PC-9 (cell line): ENCODE measurements at places on chromosomes 7 and 10. TPM values are rescaled to one million over a fixed set of nuclear protein-coding genes. Genes with fewer than 3 reads are reported as not detected.
A peak's percentile ranks its signal among the peaks of the same experiment; 100 is the strongest.

GRCh38 chr7:81469869-81470723 is 299.8 kb downstream of the HGF start:
- no peaks in the 10 kb centered on the region for H3K27me3 ChIP-seq
- DNase-seq = peak; percentile 50
- H3K4me3 ChIP-seq = no peak overlapping the region

- no peak overlapping the region for H3K27ac ChIP-seq
- H3K36me3 ChIP-seq = no peaks in the 10 kb centered on the region
- DNase-seq = no peak
- H3K27me3 ChIP-seq = no peaks in the 10 kb centered on the region
These were observed 47.0 kb downstream of the CDH23 start for GRCh38 chr10:71443676-71444075.

- H3K4me3 ChIP-seq = no peak overlapping the region
- H3K4me1 ChIP-seq = peaks cover 74% of the 10 kb centered on the region
- DNase-seq = no peak
These were observed 99.3 kb upstream of the FAM20C start for GRCh38 chr7:92888-93672.

- no peaks in the 10 kb centered on the region for H3K36me3 ChIP-seq
- no peaks in the 10 kb centered on the region for H3K27me3 ChIP-seq
- DNase-seq = peak; percentile 23
- H3K4me1 ChIP-seq = no peaks in the 10 kb centered on the region
- H3K4me3 ChIP-seq = no peak overlapping the region
These were observed 53.0 kb upstream of the TNKS2 start for GRCh38 chr10:91745090-91745831.

DNA sequence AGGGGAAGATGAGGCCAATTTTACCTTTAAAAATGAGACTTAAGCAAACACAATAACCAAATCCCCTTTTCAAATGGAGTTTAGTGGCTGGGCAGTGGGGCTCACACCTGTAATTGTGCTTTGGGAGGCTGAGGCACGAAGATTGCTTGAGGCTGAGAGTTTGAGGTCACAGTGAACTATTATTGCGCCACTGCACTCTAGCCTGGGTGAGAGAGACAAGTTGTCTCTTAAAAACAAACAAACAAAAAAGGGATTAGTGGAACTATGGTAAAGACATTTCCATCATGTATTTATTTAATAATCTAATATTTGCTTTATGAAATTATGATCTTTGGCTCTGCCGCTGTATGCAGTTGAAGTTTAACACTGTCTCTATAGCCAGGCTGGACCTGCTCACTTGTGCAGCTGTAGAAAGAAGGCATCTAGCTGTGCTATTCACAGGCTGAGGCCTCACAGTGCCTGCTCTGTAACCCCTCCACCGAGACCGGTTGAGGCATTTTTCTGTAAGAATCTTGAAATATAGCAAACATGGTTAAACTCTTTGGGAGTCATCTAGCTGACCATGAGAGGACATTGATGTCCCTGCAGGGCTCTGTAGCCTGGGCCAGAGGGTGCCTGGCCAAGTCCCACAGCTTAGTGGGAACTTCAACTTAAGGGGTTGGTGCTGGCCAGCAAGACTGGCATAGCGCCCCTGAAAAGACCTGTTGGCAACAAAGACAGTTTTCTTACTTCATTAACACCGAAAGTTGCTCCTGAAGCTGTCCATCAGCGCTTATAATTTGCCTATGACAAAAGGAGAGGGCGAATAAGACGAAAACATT is 131.8 kb downstream of the BMPER start:
- H3K4me1 ChIP-seq = peaks cover 24% of the 10 kb centered on the region
- no peak for DNase-seq
- no peaks in the 10 kb centered on the region for H3K27me3 ChIP-seq
- H3K36me3 ChIP-seq = no peaks in the 10 kb centered on the region
- no peak overlapping the region for H3K4me3 ChIP-seq

DNA sequence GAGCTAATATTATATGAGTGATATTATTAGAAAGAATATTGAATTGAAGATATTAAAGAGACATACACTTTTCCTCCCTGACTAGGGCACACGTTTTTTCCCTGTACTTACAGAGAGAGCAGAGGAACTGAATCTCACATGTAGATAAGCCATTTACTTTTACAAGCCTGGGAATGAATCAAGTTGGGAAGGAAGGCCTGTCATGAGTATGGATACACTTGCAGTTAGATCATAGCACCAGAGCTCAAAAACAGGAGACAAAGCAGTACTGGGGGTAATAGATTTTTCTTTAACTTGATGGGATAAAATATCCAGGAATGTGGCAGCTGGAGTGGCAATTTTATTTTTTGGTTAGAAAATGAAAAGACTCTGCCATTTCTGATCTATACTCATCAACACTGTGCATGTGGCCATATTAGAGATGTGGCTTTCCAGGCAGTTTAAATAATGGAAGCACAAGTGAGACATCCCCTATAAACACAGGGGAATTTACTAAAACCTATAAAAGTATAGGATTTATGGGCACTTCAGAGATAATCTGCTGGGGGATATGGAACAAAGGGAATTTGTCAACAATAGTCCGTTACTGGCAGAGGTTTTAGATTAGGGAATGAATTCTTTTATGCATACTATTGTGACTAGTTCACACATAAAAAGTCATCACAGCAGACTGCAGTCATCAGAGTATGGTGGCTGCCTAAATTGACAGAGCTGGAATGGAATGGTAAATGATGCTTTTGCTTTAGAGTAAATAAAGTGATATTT is 657.7 kb upstream of the MBL2 start:
- no peak overlapping the region for H3K27ac ChIP-seq
- no peaks in the 10 kb centered on the region for H3K4me1 ChIP-seq
- H3K36me3 ChIP-seq = no peaks in the 10 kb centered on the region

DNA sequence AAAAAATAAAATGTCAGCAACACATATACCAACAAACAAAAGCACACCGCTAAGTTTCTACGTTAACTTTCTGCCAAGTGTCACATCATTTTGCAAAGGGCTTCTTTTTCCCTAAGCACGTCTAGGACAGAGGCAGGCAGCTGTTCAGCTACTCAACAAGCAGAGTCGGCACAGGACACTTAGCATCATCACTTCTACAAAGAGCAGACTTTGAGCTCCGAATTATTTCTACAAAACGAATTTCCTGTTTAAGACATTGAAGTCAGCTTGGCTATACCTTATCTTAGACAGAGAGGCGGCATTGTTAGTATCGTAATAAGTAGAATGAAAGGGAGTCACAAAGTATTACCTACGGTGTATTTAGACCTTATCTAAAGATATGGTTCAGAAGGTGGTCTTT is 110.1 kb downstream of the SVIL start:
- H3K4me3 ChIP-seq = no peak overlapping the region
- H3K27ac ChIP-seq = no peak overlapping the region
- H3K4me1 ChIP-seq = no peaks in the 10 kb centered on the region
- H3K36me3 ChIP-seq = 0 out of 2 replicates have a peak, but pooled peaks cover 6% of the 10 kb centered on the region
- DNase-seq = no peak
- no peaks in the 10 kb centered on the region for H3K27me3 ChIP-seq

DNA sequence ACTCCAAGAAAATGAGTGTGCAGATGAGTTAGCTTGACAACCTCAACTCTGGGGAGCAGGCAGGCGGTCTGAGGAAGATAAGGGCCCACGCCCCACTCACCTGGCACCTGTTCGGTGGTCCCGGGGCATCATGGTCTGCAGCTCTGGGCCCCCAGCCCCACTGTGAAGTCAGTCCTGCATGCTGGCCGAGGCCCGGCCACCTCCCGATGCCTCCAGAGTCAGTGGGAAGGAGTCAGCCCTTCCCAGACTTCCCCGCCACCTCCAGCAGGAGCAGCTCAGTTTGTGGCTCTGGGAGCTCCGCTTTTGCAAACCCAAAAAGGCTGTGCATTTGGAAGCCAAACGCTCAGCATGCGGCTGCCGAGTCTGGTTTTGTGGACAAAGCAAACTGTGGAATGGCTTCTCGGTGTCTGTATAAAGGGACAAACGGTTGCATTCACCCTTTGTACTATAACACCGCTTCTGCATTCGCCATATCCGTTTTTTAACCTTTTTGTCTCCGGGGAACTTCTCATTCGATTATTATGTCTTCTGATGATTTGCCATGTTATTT is 167.3 kb downstream of the CCDC3 start:
- no peaks in the 10 kb centered on the region for H3K4me1 ChIP-seq
- no peak for DNase-seq
- no peak overlapping the region for H3K27ac ChIP-seq
- no peak overlapping the region for H3K4me3 ChIP-seq

GRCh38 chr10:13970236-13970956 is 360.3 kb downstream of the FRMD4A start:
- H3K4me1 ChIP-seq = no peaks in the 10 kb centered on the region
- DNase-seq = no peak
- H3K27me3 ChIP-seq = no peaks in the 10 kb centered on the region
- H3K36me3 ChIP-seq = no peaks in the 10 kb centered on the region
- no peak overlapping the region for H3K27ac ChIP-seq

DNA sequence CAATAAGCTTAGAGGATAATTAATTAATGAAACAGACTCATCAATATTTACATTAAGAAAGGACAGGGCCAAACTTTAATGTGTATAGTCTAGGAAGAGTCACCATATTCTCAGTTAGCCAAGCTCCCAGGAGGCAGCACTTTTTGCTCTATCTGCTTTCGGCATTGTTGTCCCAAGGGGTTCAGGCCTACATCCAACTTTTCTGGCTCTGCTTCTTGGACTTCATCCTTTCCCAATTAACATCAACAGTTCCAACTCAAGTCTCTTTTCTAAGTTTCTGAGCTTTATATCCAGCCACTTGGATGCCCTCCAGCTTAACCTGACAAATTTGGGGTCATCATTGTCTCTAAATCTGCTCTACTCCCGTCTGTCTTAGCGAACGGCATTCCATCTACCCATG is 42.8 kb downstream of the GLI3 start:
- H3K4me1 ChIP-seq = no peaks in the 10 kb centered on the region
- H3K4me3 ChIP-seq = no peak overlapping the region
- DNase-seq = no peak

DNA sequence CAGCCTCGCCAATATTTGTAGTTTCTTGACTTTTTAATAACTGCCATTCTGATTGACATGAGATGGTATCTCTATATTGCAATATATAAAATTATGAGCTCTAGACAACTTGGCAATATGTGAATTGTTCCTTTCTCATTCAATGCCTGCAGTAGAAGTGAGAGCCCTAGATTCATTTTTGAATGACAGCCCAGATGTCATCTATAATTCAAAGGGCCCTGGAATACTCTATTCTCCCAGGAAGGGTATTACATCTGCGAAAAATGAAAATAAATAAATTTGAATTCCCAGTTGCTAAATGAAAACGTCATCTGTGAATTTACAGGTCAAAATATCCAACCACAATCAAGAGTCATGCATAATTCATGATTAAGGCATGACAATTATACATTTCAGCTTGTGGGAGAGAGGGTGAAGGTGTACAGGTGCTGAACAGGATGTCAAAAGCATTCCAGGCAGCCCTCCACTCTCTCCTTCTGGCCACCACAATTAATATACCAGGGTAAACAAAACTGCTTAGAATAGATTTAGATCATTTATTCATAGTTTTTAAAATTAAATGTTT is 1147.3 kb downstream of the XPNPEP1 start:
- no peak overlapping the region for H3K27ac ChIP-seq
- H3K27me3 ChIP-seq = no peaks in the 10 kb centered on the region
- no peak for DNase-seq
- no peak overlapping the region for H3K4me3 ChIP-seq

GRCh38 chr10:93333278-93333978 is 148.7 kb downstream of the MYOF start:
- DNase-seq = peak; percentile 56
- H3K27me3 ChIP-seq = no peaks in the 10 kb centered on the region
- peaks cover 30% of the 10 kb centered on the region for H3K4me1 ChIP-seq
- H3K4me3 ChIP-seq = no peak overlapping the region
- H3K27ac ChIP-seq = peak overlapping the region; percentile 83

DNA sequence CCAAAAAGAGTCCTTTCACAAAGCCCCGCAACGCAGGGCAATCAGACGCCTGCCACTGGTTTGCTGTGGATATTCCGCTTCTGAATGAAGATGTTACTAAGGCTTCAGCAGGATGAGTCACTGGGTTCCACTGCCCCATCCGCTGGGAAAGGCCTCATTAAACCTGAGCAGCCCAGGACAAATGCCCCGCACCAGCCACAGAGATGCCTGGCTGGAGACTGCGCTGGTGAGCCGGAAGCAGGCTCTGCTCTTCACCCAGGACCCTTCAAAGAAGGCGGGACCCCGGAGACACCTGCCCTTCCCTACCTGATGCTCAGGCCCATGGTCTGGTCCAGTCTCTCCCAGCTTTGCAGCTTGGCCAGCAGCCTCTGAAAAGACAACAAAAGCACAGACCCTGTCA is 19.8 kb downstream of the MAD1L1 start:
- no peaks in the 10 kb centered on the region for H3K4me1 ChIP-seq
- H3K27ac ChIP-seq = no peak overlapping the region
- no peak overlapping the region for H3K4me3 ChIP-seq
- no peaks in the 10 kb centered on the region for H3K27me3 ChIP-seq
- peaks cover 16% of the 10 kb centered on the region; the same call in 1 of the 2 replicates for H3K36me3 ChIP-seq

DNA sequence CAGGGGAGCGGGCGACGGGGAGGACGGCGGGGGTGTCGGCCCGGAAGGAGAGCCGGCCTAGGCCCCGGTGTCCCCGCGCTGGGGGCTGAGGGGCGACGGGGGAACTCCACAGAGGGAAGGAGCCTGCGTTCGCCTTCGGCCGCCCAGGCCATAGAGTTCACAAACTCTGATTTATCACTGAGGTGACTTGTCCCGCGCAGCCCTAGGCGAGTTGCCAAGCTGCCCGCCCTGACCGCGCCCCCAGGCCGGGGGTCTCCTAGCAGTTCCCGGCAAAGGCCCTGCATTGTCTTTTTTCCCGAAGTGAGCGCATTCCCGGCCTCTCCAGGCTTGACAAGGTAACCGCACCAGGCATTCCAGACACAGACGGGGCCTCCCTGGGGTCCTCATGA is 2.9 kb upstream of the NKX6-2 start:
- H3K27me3 ChIP-seq = no peaks in the 10 kb centered on the region
- no peak overlapping the region for H3K27ac ChIP-seq
- no peaks in the 10 kb centered on the region for H3K36me3 ChIP-seq
- H3K4me3 ChIP-seq = no peak overlapping the region
- DNase-seq = no peak
- H3K4me1 ChIP-seq = no peaks in the 10 kb centered on the region

DNA sequence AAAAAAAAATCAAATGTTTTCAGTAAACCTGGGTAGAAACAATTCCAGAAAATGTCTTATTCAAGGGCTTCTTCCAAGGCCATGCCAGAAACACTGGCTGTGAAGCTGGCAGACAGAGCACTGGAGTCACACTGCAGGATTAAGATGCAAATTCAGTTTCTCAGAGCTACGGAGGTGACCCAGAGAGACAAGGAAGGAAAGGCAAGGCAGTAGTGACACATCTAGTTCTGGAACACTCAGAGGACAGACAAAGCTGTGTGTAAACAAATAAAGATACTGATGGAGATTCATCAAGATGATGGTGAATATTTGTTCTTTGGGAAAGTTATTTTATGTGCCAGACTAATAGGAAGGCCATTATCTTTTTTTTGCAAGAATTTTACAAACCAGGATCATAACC is 608.3 kb upstream of the C7orf33 start:
- no peaks in the 10 kb centered on the region for H3K36me3 ChIP-seq
- H3K27ac ChIP-seq = no peak overlapping the region
- no peaks in the 10 kb centered on the region for H3K4me1 ChIP-seq
- H3K27me3 ChIP-seq = no peaks in the 10 kb centered on the region
- no peak overlapping the region for H3K4me3 ChIP-seq

TSPAN12 gene
- total RNA-seq = 5.8 and 6.1 TPM in 2 replicates

GPR26 gene
- not detected in 2 replicates for total RNA-seq

STK31 gene
- 0.48 and 0.57 TPM in 2 replicates for total RNA-seq

WDR86 gene
- total RNA-seq = 7.7 and 12.4 TPM in 2 replicates

TMEM196 gene
- not detected in 2 replicates for total RNA-seq

SLC29A4 gene
- total RNA-seq = 7.9 and 10.3 TPM in 2 replicates

FGFR2 gene
- total RNA-seq = not detected in 2 replicates

C10orf143 gene
- 2.8 and 3.5 TPM in 2 replicates for total RNA-seq
